Stimulated activated CD8-positive, alpha-beta memory T cell treated with anti-CD3 and anti-CD28 coated beads, Interleukin-7, amount 100 ng/mL, for 1 hour (primary cell): ENCODE measurements at places on chromosomes 4 and X.

GRCh38 chr4:72953571-72953970, 115.9 kb downstream of the COX18 start:
- DNase-seq: no peak

DNA sequence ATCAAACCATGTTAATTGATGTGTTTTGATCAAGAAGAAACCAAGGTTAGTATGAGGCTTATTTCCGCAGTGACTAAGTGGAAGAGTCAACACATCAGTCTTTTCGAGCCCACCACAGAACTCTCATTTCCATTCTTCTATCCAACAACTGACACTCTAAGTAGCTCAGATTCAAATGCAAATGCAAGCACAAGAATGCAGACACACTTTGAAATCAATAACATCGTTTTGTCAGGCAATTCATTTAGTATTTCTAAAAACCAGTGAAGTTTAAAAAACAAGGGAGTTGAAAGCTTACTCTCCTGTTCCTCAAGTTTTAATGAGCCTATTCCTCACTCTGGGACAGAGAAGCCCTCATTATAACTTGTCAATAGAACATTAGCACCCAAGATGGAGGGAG, 433.1 kb downstream of the ZIC3 start:
- no peak for DNase-seq

DNA sequence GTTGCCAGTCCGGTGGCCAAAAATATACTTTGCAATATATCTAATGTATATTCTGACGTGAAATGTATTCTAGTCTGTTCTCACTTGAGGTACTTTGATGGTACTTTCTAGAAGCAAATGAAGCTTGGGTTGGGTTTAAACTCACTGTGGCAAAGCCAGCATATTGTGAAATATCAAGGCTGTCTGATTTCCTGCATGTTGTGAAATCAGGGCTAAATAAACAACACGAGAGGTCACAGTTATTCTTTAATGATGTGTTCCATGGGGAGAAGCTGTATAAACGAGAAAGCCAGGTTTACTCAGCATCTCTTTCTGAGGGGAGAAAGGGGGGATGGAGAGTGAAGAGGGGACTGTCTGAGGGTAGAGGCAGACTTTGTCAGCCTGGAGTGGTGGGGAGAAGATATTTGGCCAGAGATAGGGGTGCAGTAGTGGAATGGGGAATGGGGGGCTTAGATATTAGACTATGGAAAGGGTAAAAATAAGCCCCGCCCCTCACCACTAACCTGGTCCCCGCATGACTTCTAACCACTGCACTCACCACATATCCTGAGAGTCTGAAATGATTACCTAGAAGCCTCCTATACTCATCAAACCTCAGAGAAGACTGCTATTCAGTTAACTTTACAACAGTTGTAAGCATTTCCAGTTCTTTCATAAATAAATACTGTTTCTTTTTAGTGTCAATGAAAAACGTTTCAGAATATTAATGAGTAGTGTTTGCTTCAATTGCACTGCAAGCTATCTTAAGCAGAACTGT, 5.9 kb upstream of the SCARB2 start:
- no peak for DNase-seq

DNA sequence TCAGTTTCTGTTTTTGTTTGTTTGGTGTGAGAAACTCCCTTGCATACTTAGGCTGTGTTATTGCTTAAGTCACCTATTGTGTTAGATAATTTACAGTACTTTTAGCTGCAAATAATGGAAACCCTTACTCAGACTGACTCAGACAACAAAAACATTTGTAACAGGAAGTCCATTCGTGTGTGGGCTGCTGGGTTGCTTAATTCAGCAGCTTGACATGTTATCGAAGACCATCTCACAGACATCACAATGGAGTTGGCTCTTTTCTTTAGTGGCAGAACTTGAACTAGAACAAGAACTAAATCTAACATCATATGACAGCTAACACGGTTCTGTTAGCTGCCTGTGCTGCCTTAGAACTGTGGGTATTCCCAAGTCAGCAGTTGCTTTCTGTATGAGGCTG, 9.9 kb upstream of the GABRE start:
- no peak for DNase-seq

- no peak for DNase-seq
Observed at GRCh38 chrX:45267007-45267406, 66.3 kb upstream of the DIPK2B start.

DNA sequence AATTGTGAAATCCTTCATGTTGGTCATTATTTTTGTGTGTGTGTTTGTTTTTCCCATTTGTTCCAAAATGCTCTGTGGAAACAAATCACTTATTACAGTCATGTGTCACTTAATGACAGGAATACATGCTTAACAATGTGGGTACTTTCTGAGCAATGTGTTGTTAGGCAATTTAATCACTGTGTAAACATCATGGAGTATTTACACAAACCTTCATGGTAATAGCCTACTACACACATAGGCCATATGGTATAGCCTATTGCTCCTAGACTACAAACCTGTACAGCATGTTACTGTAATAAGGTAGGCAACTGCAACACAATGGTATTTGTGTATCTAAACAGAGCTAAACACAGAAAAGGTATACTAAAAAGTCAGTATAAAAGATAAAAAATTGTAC, 388.9 kb upstream of the PPP1R2C start:
- no peak for DNase-seq

DNA sequence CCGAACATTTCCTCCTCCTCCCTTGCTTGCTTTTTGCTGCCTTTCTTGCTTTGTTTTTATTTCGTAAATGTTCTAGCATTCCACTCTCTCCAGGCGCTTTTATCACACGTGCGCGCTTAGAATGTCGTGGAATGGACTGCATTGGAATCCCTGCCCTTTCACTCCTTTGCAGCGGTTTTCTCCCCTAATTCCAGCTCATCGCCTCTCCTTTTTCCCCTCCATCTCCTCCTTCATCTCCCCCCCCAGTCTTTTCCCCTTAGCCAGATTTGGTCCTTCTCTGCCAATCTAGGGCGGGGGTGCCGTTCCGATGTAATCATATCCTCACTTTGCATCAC, 579 bp downstream of the OGT start:
- no peak for DNase-seq

DNA sequence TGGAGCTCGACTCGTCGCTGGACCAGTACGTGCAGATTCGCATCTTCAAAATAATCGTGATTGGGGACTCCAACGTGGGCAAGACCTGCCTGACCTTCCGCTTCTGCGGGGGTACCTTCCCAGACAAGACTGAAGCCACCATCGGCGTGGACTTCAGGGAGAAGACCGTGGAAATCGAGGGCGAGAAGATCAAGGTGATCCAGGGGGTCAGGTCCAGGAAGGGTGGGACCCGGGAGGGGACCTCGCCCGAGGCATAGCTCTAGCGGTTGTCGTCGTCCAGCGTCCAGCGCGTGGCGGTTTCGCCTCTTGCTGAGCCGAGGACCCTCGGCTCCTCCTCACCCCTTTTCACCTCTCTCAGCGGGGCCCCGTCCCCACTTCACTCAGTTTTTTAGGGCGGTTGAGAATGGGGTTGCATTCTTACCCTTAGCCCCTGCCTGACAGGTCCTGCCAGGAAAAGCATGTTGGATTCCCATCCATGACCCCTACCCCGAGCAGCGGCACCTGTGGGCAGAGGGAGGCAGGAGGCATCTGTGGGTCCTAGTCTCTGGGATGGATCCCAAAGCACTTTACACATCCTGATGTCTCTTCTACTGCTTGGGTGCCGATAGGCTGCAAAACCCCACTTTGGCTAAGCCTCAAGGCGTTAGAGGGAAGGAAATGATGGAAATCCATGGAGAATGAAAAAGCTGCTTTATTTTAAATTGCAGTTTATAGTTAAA, 524 bp downstream of the RAB33A start:
- DNase-seq: no peak

DNA sequence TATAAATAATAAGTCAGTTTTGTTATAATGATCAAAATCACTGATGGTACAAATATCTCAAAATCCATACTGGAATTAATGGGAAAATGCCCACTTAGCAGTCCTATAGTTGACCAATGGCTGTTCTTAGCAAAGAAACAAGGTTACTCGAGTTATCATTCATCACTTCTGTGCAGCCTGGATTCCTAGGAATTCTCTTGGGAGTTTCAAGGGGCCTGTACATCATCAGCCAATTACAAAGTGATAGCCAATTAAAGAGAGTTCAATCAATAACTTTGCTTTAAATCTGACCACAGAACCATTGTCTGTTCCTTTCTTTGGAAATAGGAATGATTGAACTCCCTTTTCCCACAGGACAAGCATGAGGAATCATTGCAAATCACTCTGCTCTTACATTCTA, 205.5 kb downstream of the PCDH19 start:
- no peak for DNase-seq

DNA sequence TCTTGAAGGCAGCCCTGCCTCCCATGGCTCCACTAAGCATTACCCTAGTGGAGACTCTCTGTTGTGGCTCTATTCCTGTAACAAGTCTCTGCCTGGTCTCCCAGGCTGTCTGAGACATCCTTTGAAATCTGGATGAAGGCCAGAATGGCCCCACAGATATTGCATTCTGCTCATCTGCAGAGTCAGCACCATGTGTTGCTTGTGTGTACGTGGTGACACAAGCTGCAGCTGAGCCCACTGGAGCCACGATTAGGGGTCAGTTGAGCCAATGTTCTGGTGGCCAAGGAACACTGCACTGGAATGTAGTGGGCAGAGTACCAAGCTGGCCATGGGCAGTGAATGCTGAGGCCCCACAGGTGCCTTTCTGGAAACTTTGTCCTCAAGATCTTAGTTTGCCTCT, 29.2 kb downstream of the GRID2 start:
- no peak for DNase-seq

DNA sequence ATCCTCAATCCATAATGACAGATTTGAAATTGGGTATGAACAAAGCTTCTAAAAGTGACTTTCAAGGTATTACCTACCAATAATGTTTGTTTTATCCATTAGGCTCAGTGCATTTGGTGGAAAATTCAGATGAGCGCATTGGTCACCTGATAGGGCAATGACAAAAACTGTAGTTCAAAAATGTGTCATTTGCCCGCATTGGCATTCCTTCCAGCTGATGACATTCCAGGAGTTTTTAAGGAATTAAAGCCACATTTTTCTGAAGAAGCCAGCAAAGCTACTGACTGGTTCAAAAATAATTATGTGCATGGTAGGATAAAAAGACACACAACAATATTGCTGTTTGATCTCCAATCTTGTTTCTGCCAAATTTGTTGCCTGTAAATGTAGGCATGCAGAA, 473.4 kb upstream of the CPEB2 start:
- no peak for DNase-seq

- no peak for DNase-seq
Observed at GRCh38 chr4:141464366-141464765, 172.0 kb upstream of the IL15 start.

DNA sequence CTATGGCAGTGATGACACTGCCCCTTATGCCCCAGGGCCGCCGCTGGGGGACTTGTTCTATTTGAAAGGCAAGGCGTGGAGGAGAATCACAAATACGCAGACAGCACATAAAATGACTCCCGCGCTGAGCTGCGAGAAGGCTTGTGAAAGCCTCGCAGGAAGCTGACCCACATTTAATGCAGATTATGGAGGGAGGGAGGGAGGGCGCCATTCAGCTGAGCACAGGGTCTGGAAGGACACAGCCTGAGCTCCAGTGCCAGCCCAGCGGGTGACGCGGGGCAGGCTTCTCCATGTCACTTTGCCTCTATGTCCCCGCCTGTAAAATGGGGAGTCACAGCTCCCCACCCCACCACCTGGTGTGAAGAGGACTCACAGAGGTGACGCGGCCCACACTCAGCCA, 14.3 kb downstream of the ABLIM2 start:
- no peak for DNase-seq
